ENCODE measurements at places on chromosomes 12 and 14. TPM values are rescaled to one million over a fixed set of nuclear protein-coding genes. Genes with fewer than 3 reads are reported as not detected.

The LALBA gene
- total RNA-seq = not detected

The PLEKHH1 gene
- total RNA-seq = 0.05 TPM

The TUNAR gene
- total RNA-seq = not detected

The ASIC1 gene
- total RNA-seq = 1.9 TPM

The BICDL1 gene
- total RNA-seq = 0.27 TPM

The LBHD2 gene
- total RNA-seq = not detected

The ESPL1 gene
- 14.8 TPM for total RNA-seq

The C12orf54 gene
- total RNA-seq = not detected

The AKAP3 gene
- 1.3 TPM for total RNA-seq

The CLEC4D gene
- not detected for total RNA-seq

The KDM5A gene
- 42.3 TPM for total RNA-seq
